ENCODE measurements at places on chromosomes 12 and 14.

DNA sequence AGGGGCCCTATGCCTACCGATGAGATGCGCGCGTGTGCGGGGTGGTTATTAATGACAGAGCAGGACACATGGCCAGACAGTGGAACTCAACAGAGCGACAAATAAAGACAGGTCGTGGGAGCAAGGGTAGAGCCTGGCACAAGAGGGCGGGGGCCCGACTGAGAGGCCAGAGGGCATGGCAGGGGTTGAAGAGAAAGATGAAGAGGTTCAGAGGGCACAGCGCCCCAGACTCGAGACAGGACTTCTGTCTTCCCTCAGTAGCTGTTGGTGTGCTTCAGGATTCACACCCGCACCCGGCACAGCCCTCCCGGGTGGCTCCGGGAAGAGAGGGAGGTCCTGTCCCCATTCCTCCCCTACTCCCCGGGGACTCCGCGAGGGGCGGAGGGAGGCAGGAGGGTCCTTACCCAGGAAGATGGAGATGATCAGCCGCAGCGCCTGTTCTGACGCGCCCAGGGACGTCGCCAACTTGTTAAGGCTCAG, 366 bp downstream of the LPCAT3 start:
- peak; percentile 21 for DNase-seq

- DNase-seq = no peak
Observed at GRCh38 chr12:102344691-102345090, 135.7 kb downstream of the IGF1 start.

GRCh38 chr14:89184952-89185351, 232.1 kb downstream of the FOXN3 start:
- no peak for DNase-seq

DNA sequence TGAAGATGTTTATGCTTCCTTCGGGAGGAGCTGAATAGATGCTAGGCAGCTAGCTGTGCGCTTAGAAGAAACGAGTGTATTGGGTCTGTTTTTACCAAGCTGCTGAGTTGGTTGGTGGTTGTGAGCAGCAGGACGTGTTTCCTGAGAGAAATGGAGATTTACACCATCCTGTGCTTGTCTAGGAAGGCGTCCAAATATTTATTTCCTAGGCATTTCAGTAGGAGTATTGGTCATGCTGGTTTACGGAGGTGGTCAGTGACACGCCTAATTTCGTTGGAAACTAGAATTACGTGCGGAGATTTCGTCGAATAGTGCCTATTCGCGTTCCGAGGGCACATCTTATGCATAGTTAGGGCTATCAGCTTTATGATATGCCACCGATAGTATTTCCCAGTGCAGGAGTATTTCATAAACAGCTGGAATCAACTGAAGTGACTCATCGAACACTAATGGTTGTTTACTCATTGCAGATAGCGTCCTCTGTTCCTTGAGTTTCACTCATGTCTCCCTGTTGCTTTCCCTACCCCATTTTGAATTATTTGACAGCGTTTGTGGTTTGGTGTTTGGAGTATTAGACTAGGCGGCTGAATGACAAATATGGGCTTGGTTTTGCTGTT, 780 bp downstream of the TBC1D15 start:
- DNase-seq = peak; percentile 28

- no peak for DNase-seq
Observed at GRCh38 chr12:82279536-82280058, 78.6 kb downstream of the CCDC59 start.

- no peak for DNase-seq
Observed at GRCh38 chr14:75566321-75566720, 12.1 kb upstream of the FLVCR2 start.

DNA sequence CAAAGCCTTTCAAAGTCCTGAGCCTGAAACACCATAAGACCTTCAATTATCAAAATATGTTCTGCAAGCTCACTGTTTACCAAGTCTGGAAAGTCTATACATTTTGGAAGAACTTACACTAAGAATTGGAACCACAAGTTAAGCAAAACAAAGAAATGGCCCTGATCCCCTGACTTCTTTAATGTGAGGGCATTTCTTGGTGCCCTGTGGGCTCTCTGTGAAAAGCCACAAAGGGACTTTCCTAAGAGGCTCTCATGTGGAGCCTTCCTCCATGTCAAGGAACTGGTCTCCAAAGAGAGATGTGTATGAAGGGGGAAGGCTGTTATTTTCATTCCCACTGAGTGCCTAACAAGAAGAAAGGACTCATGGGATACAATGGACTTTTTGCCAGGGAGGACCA, 13.5 kb upstream of the MYH6 start:
- no peak for DNase-seq

- DNase-seq = no peak
Observed at GRCh38 chr14:101134851-101135433, 231.4 kb upstream of the RTL1 start.

- no peak for DNase-seq
Observed at GRCh38 chr12:41514907-41515306, 326.8 kb downstream of the PDZRN4 start.

DNA sequence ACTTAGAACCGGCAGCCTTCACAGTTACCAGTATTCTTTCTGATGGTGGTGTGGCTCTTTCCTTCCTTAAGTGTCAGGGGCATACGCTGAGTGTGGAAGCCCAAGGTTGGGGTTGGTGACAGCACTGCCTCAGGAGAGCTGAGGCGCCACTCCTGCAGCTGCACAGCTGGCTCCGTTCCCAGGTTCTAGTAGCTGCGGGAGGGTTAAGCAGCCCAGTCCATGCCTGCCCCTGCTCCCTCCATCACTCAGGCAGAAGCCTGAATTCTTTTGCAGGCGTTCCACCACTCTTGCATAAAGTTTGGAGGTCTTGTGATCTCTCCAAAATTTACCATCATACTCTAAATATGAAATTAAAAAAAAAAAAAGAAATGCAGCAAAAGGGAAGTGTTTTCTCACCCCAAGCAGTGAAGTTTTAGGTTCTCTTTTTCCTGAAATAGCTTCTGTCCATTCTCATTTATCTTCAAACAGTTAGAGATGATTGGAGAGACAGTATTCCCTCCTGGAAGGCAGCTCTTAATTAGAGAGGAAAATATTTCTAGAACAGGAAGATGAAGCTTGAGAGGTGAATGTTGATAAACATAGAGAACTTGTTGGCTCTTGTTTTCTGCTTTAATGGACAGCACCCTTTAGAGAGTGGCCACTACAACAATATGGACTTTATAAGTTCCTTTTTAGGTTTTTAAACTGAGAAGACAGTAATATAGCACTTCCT, 136.1 kb downstream of the FGD4 start:
- DNase-seq = no peak

- no peak for DNase-seq
Observed at GRCh38 chr12:40049268-40049667, 56.6 kb downstream of the SLC2A13 start.

DNA sequence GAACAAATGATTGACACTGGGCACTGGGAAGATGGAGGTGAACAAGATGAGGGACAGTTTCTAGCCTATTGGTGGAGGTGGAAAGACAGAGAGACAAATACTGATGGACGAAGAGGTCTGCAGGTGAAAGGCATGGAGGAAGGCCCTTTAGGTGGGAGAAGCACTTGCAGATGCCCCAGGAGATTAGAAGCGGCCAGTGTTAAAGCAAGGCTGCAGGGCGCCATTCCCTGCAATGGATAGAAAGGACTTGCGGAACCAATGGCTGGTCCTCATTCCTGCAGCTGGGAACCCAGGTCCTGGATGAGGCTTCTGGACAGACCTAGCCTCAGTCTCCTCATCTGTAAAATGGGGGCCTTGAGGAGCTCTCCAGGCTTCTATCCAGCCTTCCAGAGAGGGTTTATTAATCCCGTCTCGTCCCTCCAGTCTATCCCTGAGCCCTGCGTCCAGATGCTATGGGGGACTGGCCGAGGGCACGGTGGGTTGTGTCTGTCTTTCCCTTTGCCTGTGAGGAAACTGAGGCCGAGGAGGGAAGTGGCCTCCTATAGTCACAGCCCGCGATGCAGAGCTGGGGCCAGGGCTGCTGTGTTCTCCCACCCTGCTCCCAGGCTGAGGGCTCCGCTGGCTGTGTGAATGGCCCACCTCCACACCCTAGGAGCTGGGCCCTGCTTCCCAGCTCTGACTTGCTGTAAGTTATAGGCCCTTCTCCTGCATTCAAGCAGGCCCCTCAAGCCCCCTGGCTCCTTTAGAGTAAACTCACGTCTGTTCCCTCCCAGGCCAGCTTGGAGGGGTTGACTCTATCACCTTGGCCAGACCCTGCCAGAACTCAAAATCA, 33.0 kb downstream of the CYP46A1 start:
- no peak for DNase-seq

GRCh38 chr14:79856381-79856780, 354.9 kb downstream of the DIO2 start:
- no peak for DNase-seq

- no peak for DNase-seq
Observed at GRCh38 chr14:65034021-65034420, 47.3 kb downstream of the FNTB start.

DNA sequence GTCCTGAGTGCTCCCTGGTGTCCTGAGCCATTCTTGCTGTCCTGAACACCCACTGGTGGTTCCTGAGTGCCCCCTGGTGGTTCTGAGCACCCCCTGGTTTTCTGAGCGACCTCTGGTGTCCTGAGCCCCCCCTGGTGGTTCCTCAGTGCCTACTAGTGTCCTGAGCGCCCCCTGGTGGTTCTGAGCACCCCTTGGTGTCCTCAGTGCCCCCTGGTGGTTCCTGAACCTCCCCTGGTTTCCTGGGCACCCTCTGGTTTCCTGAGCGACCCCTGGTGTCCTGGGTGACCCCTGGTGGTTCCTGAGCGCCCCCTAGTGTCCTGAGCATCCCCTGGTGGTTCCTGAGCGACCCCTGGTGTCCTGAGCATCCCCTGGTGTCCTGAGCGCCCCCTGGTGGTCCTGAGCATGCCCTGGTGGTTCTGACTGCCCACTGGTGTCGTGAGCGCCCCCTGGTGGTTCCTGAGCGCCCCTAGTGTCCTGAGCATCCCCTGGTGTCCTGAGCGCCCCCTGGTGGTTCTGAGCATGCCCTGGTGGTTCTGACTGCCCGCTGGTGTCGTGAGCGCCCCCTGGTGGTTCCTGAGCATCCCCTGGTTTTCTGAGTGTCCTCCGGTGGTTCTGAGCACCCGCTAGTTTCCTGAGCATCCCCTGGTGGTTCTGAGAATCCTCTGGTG, 473.1 kb downstream of the TMEM121 start:
- peak; percentile 64 for DNase-seq

DNA sequence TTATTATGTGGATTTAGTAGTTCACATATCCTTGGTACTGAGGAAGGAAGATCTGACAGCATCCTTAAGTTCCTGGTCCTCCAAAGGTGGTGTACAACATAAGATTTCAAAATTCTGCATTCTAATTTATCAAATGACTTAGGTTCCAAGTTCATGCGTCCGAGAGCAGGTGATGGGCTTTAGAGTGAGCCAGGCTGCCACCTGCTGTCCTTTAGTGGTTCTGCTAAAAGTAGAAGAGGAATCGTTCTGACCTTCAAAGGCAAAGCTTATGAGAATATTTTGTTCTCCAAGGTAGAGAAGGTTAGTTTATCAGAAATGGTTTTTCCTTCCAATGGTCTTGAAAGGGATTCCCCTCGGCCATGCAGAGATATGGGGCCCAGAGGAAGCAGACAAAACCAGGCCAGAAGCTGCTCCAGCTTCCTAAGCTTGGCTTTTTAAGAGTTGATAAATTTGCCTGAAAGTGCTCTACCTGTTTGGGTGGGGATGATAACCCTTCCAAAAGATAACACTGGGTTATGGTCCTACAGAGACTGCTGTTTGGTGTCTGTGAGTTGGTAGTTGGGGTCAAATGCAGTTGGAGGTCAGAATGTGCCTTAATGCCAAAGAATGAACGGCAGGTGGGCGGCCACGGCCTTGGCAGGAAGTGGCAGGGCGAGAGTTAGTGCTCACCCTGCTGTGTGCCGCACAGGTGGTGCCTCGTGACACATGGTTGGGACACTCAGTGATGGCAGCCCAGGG, 29.1 kb upstream of the LRTM2 start:
- DNase-seq = no peak

GRCh38 chr12:12428047-12428446, 71.2 kb downstream of the BORCS5 start:
- no peak for DNase-seq

DNA sequence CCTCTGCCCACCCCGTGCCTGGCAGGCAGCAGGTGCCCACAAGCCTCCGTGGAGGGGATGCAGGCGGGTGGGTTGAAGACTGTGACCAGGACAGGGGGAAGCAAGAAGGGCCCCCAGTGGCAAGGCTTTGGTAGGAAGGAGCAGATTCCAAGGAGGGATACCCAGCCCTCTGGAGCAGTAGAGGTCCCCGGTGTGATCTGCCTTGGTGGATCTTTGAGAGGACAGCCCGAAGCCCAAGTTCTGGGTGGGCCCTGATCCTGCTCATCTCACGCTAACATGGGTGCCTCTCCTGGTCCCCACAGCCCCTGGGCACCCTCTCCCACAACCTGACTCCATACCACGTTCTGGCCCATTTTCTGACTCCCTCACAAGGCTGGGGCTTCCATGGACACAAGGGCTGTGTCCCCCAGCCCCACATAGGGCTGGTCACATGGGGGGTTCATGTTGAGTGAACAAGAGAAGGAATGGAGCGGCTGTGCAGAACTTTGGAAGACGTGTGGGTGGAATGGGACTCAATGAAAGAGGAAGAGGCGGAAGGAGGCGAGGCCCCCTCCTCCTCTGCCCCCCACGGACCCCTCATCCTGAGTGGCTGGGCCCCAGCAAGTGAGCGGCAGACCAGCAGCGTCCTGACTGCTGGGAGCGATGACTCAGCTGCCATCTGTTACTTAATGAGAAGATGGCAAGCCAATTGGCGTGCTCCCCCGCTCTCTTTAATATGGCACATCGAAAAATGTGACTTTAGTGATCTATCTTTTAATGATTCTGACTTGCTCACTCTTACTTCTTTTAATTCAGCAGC, 77.0 kb upstream of the BCL11B start:
- no peak for DNase-seq

- no peak for DNase-seq
Observed at GRCh38 chr12:54240971-54241588, 38.8 kb downstream of the CBX5 start.

DNA sequence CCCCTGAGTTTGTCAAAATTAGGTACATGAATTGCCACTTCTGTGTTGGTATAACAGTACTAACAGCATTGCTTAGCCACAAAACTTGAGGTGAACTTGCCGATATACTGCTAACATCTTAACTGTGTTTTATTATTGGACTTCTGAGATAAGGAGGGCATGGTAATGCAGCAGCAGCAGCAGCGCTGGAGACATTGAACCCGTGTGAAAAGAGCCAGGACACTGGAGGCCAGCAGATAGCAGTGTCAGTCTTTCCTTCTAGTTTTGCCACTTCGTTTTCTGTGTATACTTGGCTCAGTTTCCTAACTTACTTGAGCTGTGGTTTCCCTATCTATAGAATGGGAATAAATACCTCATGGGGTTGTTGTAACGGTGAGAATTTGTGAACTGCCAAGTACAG, 82.7 kb downstream of the KTN1 start:
- DNase-seq = no peak
